Large intestine (tissue), 12 donors: ENCODE measurements at places on chromosomes 13 and 19.
A peak's percentile ranks its signal among the peaks of the same experiment; 100 is the strongest.

GRCh38 chr13:110350509-110350908, 43.4 kb downstream of the COL4A2 start:
- no peak for DNase-seq

- no peak for DNase-seq
These were observed 42.6 kb downstream of the CRTC1 start for GRCh38 chr19:18725841-18726770.

- no peak for DNase-seq
These were observed 135.8 kb downstream of the SHISA2 start for GRCh38 chr13:25915840-25916518.

DNA sequence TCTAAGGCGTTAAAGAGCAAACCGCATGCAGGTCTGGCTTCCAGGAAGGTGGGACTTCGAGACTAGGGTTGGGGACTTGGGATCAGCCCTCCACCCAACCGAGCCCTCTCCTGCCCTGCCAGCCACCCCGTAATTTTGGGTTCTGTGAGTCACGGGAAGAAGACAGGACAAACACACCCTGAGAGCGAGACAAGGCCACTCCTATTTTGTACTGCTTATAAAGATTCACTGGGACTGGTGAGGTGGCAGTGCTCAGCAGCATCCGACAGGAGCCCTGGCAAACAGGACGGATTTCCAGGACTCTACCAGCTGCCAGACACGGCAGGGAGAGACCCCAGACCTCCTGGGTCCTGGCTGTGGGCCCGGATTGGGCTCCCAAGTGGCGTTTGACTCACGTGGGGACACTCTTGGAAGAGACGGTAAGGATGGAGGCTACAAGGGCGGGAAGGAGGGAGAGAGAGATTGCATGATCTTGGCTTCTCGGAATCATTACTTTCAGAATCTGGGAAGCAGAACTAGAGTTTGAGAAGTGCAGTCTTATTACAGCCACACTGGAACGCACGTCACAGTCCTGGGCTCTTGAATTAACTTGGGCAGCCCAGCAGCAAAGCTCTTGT, at the start of gene C5AR2:
TSS of gene C5AR2 (plus strand) at position 245 of the 617 bp plus-strand sequence. CDS start 8,625 bp downstream, outside the sequence.
- no peak for DNase-seq

DNA sequence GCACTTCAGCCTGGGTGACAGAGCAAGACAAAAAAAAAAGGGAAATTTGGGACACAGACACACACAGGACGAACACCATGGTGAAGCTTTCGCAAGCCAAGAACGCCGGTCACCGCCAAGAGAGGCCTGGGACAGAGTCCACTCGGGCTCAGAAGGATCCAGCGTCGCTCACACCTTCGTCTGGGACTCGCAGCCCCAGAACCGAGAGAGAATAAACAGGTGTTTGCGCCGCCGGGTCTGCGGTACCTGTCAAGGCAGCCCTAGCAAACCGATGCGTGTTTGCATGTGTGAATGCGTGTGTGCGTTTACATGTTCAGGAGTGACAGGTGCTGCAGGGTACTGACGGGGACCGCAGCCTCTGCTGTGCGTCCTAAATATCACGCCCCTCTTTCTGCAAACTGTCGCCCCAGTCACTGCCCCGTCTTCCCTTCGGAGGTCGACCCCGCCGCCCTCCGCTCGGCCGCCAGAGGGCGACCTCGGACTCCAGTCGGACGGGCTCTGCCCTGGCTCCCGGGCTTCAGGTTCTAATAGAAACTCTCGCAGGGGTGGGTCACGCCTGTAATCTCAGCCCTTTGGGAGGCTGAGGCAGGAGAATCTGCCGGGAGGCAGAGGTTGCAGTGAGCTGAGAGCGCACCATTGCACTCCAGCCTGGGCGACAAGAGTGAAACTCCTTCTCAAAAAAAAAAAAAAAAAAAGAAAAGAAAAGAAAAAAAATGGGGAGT, 11.8 kb upstream of the CSNK1G2 start:
- peak; percentile 79 for DNase-seq

DNA sequence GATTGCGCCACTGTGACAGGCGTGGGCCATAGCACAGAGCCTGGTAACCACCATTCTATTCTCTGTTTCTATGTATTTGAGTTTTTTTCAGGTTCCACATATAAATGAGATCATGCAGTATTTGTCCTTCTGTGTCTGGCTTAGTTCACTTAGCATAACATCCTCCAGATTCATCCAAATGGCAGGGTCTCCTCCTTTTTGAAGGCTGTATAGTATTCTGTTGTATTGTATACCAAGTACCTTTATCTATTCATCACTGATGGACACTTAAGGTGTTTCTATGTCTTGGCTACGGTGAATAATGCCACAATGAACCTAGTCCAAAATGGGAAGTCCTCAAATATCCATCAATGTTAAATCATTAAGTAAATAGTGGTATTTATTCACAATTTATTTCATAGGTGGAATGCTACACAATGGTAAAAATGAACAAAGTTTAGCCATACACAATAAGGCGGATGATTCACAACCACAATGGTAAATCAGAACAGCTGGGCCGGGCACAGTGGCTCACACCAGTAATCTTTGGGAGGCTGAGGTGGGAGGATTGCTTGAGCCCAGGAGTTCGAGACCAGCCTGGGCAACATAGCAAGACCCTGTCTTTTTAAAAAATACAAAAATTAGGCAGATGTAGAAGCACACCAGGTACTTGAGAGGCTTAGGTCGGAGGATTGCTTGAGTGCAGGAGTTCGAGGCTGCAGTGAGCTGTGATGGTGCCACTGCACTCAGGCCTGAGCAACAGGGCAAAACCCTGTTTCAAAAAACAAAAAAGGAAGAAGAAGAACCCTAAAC, 8.4 kb upstream of the GRAMD1A start:
- no peak for DNase-seq
